ENCODE measurements at places on chromosomes 2 and 18.

DNA sequence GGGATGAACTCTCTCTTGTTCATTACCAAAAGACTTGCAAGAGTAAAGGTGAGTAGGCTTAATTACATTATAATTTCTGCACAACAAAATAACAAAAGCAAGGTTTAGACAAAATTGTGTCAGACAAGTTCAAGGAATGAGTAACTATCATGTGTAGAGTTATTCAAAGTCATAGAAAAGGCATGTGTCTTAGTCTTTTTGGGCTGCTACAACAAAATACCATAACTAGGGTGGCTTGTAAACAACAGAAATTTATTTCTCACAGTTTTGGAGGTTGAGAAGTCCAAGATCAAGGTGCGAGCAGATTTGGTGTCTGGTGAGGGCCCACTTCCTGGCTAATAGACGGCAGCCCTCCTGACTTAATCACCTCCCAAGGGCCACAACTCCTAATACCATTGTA lies 37.6 kb downstream of the IL1R2 start:
- no peak for DNase-seq

DNA sequence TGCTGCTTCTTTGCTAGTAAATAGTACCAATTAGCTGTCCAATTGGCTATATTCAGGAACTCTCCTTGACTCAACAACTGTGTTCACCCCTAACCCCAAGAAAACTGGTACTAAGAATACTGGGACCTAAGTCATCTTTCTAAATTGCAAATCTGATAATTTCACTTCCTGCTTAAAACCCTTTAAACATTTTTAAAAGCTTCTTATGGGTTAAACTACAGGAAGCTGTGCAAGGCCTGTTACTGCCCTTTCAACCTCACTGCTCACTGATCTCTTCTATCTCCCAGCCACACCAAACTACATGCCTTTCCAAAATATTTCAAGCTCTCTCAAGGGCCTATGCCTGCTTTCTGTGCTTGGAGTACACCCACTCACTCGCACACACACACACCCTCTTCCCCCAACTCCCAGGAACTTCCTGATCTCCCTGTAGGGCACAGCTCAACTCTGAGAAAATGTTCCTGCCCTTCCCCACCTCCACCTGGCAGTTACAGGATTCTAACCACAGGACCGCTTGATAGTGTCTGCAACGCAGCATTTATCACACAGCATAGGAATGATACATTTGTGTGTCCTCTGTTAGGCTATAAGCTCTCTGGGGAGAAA lies 6.7 kb downstream of the LMAN1 start:
- DNase-seq = no peak

DNA sequence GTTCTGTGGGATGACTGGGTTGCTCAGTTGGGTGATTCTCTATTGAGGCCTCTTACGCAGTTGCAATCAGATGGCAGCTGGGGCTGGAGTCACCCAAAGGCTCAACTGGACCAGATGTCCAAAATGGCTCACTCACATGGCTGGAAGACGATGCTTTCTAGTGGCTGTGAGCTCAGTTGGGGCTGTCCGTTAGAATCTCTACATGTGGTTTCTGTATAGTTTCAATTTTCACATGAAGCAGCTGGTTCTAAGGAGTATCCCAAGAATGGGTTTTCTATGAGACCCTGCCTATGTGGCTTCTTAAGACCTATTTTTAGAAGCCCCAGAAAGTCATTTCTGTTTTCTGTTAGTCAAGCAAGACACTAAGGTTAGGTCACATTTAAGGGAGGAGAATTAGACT lies 4.4 kb downstream of the XRCC5 start:
- no peak for DNase-seq

DNA sequence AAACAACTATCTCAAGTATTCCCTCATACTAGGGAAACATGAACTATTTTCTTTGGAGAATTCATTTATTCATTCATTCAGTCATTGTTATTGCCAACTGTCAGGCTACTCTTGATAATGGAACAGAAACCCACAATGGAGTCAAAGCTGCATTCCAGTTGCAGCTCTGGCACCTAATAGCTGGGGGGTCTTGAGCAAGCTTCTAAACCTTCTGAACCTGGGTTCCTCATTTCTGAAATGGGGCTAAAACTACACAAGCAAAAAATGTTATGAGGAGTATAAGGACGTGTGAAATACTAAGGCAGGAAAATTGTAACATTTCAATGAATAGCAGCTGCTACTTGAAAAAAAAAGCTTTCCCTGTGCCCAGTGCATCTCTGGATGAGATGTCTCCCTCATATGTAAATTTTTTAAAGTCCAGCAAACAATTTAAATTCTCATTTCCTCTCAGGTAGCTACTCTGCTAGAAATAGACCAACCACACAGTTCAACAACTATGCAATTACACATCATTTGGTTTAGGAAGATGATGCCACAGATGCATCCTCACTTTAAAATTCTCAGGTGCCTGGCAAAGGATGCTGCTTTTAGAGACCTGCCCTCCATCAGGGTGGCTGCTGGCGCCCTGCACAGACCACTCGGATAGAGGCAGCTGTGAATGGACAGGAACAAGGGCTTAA lies 38.5 kb downstream of the SPRED2 start:
- no peak for DNase-seq

GRCh38 chr2:80139001-80139400 lies 165.6 kb downstream of the LRRTM1 start:
- no peak for DNase-seq

All from activated naive CD4-positive, alpha-beta T cell (primary cell).